NCI-H1105 (cell line): ENCODE measurements at places on chromosomes 3 and 15.

DNA sequence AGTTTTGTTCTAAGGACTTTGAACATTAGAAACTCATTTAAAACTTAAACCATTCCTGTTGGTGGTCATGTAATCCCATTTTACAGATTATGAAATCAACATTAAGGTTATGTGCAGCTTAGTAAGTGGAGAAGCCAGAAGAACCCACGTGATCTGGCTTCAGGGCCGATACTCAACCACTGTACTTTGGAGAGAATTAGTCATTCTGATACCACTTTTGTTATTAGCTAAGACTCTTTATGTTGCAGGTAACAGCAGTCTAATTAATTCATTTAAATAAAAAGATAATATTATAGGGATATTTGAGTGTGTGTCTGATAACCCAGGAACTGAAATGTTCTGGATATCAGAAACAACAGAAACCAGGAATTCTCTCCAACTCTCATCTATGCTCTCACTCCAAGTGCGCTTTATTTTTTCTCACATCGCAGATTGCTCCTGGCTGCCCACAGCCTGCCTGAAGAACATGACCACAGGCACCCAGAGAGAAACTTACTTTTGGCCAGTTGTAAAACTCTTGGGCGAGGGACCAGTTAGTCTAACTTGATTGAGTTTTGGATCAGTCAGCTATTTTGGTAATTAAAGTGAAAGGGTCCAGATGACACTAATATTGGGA, 25.2 kb downstream of the UBE2E1 start:
- DNase-seq, result no peak

GRCh38 chr15:100383302-100384107, 41.7 kb upstream of the ADAMTS17 start:
- no peak for DNase-seq

GRCh38 chr15:97598353-97598798, 362.1 kb upstream of the ARRDC4 start:
- peak; percentile 3 for DNase-seq

DNA sequence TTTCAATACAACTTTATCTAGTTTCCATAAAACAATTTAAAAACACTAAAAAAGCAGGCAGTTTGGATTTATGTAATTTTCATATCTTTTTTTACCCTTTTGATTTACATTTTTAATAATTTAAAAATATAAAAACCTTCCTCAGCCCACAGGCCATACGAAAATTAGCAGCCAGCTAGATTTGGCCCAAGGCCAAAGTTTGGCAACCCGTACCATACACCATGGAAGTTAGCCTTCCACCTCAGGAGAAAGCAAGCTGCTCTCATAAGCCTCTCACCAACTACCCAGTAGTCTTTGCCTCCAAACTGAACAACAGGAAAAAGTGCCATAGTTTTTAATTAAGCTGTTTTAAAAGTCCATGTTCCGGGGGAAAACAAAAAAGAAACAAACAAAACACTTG, 107.3 kb upstream of the TRIM42 start:
- peak; percentile 26 for DNase-seq

DNA sequence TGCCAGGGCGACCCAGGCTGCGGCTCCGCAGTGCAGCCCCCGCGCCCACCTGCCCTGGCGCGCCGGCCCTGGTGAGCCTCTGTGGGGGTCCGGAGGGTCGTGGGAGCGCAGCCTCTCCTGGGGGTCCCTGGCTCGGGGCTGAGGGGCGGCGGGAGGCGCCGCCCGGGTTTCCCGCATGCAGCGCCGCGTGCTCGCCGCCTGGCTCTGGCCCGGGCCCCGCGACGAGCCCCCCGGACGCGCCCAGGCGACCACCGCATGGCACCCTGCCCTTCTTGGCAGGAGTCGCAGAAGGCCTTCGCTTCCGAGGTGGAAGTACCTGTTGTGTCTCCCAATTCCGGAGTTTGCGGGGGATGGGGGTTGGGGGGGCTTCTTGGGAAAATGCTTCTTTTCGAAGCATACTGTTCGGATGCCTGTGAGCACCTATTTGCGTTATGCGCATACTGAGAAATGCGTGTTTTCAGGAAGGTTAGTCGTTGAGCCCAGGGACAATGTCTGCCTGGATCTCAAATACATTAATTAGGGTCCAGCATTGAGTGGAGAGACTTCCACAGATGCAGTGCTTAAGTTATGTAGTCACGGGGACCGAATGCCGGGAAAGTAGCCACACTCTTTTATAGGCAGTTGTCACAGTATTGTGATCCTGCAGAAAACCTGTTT, 1.3 kb downstream of the GABRA5 start:
- DNase-seq, result no peak

DNA sequence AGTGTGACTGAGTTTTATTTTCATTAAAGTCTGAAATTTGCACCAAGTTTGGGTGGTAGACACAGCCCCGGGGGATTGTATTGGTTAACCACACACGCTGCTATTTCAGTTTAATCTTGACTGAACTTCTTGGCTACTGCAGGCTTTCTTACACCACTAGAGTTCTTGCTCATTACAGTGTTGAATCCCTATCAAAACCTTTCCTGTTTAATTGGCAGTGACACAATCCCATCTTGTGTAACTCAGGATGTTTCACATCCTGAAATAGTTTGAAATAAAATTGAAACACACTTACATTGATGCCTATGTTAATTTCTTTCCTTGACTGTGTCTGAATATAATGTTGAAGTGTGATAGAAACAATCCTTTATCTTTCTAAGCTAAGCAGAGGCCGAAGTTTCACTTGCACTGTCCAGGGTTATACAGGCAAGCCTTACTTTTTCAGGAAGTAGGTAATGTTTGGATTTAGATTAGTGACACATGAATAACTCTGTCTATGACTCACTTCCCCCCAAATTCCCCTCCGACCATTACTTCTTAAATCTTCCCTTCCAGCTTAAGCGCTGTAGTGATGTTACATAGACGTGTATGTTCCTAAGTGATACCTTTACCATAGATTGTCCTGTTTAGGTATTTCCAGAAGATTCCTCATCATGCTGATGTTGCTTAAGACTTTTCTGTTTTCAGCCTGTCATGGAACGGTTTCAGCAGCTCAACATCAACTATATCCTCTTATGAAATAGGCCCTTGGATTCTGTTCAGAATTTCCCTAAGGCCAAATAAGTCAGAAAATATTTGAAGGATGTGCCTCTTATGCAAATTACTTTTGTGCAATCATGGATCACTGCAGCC, 16.8 kb downstream of the ATG7 start:
- DNase-seq, result no peak

DNA sequence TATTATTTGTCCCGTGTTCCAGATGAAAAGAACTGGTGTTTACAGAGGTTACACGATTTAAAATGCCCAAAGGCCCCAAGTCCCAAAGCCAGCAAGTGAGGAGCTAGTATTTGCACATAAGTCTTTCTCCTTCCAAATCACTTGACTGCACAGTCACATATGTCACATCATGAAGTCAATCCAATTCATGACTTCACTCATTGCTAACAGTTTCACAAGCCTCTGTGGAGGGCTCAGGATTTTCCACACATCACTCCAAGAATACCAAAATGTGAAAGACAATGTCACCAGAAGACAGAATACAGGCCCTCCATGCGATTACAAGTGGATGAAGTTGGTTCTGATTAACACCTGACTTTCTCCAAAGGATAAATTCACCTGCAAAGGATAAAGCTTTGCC, 283.1 kb upstream of the UBE2E2 start:
- DNase-seq, result no peak

DNA sequence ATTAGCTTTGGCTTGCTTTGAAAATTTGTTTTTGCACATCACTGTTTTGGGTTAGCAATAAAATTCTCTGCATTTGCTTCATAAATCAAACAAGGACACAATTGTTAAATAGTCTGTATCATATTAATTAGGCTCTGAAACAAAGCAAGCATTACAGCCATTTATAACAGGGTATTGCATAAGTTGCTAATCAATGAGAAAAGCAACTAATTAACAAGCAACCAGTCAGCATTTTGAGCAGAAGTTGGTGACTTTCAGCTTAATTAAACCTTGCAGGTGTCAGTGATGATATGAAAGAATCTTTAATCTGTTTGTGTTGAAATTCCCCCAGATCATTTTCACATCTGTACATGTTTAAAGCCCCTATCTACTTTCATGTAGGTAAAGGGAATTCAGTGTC, 495.1 kb downstream of the IL5RA start:
- no peak for DNase-seq

DNA sequence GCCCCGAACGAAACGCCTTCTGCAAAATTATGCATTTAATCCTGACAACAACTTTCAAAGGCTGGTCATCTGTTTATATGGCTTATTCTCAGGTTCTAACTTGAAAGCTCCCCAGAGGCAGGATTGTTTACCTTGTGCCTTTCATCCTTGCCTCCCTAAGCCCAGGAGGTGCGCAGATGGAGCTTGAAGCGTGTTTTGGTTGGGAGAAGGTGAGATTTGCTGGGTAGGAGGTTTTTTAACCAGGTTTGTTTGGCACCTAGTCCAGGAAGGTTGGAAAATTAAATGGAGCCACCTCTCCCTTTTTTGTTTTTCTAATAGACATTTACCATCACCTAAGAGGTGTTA, 675 bp downstream of the TSEN2 start:
- no peak for DNase-seq
